HepG2 (cell line): ENCODE measurements at places on chromosomes 7 and 10.

- DNase-seq = no peak
These were observed 19.5 kb downstream of the TAS2R41 start for GRCh38 chr7:143497008-143497795.

GRCh38 chr10:3853547-3854303, 68.7 kb upstream of the KLF6 start:
- no peak for DNase-seq

GRCh38 chr10:36574207-36574606, 551.2 kb upstream of the ANKRD30A start:
- DNase-seq = no peak

DNA sequence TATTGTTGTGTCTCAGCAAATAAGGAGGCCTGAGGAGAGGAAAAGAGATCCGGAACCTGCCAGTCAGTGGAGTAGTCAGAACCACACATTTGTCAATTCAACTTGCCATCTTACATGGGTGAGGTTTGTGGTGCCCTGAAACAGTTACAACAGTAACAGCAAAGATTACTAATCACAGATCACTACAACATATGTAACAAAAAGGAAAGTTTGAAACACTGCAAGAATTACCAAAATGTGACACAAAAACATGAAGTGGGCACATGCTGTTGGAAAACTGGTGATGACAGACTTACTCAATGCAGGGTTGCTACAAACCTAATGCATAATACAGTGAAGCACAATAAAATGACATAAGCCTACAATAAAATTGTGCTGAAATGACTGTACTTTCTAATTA, 89.4 kb downstream of the LRRN3 start:
- DNase-seq = no peak

DNA sequence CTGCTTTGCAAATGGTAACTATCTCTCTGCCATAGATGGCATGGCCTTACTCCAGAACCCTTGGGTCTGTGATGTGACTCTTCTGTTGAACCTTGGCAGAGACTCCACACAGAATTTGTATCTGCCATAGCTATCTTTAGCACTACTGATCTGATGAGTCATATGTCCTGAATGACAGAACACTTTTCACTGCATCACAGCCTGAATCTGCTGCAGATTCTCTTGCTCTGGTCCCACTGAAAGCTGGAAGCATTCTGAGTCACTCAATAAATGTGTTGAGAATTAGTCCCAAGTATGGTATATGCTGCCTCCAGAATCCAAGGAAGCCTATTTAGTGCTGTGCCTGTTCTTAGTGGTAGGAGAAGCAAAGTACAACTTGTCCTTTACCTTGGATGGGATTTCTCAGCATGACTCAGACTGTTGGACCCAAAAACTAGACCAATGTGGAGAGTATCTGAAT, 39.5 kb upstream of the ANKRD1 start:
- no peak for DNase-seq

- no peak for DNase-seq
These were observed 229.2 kb downstream of the RPS24 start for GRCh38 chr10:78262860-78263259.

DNA sequence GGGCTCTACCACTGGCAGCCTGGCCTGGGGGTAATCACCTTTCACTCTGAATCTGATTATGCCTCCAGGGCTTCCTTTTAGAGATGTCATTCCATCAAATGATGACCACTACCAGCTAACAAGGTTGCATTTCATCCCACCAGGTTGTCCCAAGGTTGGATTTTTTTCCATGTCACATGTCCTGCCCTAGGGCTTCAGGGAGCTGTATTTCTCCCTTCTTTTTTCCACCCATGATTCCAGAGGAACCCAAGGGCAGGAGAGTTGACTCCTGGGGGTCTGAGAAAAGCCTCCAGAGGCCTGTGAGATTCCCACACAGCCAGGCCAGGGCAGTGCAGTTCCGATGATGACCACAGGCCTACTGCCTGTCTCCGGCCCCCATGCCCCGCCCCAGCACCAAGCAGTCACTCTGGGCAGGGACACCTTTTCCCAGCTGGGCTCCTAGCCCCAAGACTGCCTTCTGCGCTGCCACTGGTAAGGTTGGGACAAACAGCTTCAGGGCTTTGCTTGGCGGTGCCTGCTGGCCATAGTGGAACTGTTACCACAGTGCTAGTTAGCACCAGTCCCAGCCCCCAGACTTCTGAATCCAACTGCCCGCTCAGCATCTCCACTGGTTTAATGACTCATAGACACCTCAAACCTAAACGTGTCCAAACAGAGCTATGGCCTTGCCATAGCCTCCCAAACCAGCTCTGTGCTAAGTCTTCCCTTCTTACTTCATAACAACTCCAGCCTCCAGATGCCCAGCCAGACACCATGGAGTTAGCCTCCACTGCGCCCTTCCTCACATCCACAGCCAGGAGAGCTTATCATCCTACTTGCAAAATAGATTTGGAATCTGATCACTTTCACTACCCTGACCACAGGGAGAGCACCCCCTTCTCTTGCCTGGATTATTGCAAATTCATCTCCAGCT, 133.7 kb downstream of the ARHGAP22 start:
- no peak for DNase-seq

- no peak for DNase-seq
These were observed 946.3 kb downstream of the CNTNAP2 start for GRCh38 chr7:147062897-147063296.

GRCh38 chr10:114593816-114594468, 64.1 kb downstream of the ABLIM1 start:
- DNase-seq = no peak

DNA sequence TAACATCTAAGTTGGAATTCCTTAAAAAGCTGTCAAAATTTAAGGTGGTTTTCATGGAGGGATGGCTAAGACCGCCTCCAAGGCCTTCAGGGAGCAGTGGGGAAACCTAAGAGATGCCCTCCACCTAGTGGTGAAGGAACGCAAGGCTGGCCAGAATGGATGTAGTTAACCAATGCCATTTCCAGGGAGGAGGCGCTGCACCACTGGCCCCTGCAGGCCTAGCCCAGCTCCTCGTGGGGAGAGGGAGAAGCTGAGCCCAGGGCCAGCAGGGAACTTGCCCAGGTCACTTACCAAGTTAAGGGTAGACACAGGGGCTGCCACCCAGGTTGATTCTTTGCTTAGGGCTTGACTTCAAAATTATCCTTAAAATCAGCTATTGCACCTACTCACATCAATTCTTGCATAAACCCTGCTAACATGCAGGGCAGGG, 32.0 kb downstream of the FIGNL1 start:
- DNase-seq = peak; percentile 66

GRCh38 chr7:116522247-116522646, 2.6 kb upstream of the CAV1 start:
- DNase-seq = peak; percentile 10

GRCh38 chr10:8665322-8665721, 610.8 kb downstream of the GATA3 start:
- no peak for DNase-seq

GRCh38 chr7:47421456-47421855, 160.5 kb downstream of the TNS3 start:
- no peak for DNase-seq

DNA sequence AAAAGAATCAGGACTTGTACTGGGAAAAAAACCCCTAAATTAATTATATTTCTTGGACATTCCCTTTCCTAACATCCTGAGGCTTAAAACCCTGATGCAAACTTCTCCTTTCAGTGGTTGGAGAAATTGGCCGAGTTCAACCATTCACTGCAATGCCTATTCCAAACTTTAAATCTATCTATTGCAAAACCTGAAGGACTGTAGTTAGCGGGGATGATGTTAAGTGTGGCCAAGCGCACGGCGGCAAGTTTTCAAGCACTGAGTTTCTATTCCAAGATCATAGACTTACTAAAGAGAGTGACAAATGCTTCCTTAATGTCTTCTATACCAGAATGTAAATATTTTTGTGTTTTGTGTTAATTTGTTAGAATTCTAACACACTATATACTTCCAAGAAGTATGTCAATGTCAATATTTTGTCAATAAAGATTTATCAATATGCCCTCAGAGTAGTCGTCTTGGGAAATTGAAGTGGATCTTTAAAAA, 6.6 kb downstream of the EMX2 start:
- no peak for DNase-seq

DNA sequence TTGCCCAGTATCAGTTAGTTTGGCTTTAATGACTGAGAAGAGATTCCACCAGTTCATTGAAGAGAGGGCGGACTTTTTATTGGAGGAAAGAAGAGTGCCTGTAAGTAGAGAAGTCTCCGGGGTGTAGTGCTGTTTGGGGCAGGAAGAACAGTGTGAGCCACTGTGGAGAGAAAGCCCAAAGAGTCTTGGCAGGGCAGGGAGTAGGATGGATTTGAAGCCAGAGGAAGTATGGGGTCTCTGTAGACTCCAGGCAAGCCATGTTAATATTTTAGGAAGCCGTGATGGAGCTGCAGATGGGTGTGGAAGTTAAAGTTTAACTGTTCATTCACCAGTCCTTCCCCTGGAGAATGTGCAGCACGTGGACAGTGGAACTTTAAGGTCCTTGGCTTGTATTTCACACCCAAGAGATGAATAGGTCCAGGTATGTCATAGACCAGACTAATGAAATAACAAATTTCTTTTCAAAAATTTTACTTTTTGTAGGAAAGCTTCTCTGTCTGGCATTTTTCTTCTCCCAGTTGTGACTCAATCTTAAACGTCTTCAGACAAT, 54.1 kb downstream of the TCF7L2 start:
- DNase-seq = no peak

DNA sequence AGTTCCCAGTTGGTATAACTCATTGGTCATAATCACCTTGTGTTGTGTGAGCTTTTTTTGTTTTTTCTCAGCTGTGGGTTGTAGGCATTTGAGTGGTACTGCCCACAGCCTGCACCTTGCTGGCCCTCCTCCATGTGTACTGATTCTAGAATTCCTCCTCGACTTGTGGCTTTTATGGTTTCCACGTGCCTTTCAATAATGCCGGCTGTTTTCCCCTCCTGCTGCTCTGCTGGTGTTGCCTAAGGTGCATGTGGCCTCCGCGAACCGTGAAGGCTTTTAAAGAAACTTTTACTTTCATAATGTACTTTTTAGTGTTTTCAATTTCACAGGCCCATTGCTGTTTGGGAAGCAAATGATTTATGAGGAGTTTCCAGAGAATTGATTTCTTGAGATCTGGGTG, 518.0 kb downstream of the REEP3 start:
- no peak for DNase-seq

DNA sequence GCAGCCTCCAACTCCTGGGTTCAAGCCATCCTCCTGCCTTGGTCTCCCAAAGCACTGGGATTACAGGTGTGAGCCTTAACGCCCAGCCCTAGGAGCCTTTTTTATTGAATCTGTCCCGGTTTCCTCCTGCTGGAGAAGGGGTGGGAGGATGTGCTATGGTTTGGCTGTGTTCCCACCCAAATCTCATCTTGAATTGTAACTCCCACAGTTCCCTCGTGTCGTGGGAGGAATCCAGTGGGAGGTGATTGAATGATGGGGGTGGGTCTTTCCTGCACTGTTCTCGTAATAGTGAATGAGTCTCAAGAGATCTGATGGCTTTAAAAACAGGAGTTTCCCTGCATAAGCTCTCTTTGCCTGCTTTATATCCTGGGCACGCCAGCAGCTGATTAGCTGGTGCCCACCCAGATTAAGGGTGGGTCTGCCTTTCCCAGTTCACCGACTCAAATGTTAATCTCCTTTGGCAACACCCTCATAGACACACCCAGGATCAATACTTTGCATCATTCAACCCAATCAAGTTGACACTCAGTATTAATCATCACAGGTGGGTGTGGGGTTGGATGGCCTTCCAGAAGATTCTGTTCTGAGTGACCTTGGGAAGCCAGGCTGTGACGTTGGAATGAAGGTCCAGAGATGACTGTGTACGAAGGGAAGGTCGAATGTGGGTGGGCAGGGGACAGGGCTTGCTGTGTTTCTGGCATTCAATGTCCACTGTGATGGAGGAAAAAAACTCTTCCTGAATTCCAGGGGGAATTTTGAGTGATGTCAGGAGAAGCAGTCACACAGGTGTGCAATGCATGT, 33.8 kb upstream of the CUX1 start:
- no peak for DNase-seq

- DNase-seq = no peak
These were observed 66.3 kb downstream of the KMT2C start for GRCh38 chr7:152369518-152369917.

GRCh38 chr7:120684463-120684862, 173.5 kb downstream of the TSPAN12 start:
- DNase-seq = no peak

DNA sequence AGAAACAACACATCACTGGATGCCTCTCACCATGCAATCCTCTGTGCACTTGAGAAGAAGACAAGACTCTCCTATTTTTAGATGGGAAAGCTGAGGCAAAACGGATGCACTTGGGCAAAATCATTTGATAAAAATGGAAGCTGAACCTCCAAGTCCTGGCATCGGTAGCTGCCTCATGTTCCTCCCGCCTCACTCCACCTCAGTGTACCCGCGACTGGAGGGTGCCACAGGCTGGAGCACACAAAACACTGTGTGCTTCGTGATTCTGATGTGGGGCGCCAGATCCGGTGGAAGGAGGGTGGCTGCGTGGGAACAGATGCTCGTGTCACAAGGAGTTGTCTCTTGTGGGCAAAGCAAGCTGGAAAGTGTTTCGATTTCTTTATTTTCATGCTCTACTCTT, 41.3 kb downstream of the TAS2R41 start:
- DNase-seq = no peak

DNA sequence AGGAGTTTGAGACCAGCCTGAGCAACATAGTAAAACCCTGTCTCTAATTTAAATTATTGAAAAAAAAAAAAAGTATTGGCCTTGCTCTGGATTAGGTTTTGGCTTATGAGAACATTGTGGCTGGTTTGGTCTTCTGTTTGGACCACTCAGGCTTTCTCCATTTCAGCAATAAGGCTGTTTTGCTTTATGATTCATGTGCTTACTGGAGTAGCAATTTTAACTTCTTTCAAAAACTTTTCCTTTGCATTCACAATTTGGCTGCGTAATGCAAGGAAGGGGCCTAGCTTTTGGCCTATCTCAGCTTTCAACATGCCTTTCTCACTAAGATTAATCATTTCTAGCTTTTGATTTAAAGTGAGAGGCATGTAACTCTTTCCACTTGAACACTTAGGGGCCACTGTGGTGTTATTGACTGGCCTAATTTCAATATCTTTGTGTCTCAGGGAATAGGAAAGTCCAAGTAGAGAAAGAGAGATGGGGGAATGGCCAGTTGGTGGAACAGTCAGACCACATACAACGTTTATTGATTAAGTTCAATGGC, 38.0 kb upstream of the SRPK2 start:
- DNase-seq = no peak

- DNase-seq = no peak
These were observed 686.3 kb downstream of the XPNPEP1 start for GRCh38 chr10:109237050-109237449.

DNA sequence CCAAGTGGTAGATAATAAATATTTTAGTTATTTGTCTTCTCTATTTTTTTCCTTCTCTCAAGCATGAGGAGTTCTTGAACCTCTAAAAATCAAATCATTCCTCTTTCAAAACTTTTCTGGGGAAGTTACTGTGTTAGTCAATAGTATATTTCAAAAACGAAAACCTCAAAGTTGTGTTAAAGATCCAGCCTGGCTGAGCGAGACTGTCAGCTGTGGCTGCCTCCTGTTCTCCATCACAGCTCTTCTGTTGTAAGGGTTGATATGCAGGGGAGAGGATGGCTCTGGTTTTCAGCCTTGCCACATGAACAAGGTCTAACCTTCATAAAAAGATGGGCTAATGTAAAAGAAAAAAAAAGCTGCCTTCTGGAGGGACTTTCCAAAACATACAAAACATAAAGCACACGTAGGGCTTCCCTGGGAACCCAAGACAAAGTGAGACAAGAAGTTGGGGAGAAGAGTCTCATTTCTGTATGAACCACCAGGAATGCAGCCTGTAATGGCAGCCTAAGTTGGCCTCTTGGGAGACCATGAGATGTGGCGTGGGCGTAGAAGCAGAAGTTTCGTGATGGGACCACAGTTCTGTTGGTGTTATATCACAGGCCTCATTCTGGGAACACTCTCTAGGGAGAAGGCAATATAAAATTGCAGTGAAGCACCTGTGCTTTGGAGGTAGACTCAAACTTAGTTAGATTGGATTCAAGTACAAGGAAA, 77.9 kb upstream of the FHIP2A start:
- DNase-seq = no peak
